ENCODE measurements at places on chromosomes 13 and 19.

DNA sequence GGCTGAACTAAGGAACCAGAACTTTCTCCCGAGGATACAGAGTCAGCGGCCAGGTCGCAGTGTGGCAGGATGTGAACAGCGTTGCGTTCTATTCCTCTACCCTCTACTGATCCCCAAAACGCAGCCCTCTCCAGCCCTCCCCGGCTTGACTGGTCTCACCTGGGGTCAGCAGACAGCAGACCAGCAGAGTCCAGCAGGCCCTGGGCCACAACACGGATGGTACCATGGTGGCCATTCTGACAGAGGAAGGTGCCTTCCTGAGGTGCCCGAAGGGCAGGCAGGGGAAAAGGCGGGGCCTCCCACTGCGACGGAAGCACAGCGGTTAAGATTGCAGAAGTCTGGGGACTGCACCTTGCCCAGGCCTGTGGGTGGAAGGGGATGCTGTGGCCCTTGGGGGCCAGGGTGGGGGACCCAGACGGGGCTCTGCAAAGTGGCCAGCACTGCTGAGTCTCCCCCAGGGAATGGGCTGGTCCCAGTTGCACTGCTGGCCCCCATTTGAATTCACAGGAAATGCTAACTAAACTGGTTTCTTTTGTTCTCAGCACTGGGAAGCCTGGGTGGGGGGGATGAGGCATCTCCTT, at the start of gene ICAM3:
ICAM3 (minus strand) TSS at position 245 of the 581 bp plus-strand sequence; CDS start at position 235, 10 bp downstream.
- DNase-seq: peak; percentile 64

DNA sequence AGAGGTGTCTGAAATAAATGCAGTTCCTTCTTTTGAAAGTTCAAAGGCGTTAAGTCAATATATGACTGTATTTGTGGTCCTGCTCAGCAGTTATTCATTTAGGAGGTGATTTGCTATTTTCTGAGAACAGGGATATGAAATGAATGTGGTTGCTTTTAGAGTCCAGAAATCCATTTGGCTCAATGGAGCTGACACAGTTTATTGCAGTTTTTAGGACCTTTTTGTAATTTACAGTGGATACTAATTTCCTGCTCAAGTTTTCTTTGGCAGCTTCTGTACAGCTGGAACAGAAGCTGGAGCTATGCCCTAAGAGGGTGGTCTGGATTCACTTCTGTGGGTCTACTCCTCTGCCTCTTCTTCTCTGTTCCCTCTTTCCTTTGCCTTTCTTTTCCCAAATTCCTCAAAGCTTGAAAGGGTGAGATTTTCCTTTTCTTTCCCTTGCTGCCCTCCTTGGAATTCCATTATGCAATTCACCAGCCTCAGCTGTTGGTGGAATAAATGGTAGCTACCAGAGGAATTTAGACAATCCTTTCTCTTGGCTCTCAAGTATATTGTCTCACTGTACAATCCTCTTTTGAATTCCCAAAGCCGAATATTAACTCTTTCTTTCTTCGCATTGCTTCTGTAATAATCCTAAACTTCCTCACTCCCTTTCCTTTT, 39.9 kb downstream of the ITGBL1 start:
- DNase-seq: no peak

DNA sequence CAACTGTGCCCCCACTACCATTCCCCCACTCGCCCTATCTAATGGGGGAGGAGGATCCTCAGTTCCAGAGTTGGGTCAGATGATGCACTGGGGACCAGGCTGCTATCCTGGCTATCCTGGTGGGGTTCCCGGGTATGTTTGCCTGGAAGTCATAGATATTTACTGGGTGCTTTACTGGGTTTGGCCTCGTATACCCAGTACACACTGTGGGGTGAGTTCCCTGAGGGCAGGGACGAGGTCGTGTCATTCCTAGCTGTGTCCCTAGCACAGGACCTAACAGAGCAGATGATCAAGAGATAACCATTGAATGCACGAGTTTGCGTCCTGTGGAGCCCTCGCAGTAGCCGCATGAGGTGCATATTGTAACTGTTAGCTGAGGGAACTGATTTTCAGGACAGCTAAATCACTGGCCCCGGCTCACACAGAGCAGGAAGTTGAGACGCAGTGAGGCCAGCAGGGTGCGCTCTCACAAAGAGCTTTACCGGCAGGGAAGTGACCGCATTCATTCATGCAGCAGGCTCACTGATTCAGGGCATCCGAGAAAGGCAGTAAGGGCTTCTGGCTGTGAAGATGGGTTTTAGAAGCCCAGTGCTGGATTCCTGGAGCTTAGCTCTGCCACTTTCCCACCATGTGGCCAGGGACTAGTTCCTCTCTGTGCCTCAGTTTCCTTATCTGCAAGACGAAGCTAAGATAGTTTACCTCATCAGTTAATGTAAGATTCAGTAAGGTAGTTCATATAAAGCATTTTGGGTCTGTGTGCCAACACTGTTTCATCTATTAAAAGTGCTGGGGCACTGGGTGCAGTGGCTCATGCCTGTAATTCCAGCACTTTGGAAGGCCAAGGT, 6.0 kb downstream of the RUVBL2 start:
- DNase-seq: no peak

DNA sequence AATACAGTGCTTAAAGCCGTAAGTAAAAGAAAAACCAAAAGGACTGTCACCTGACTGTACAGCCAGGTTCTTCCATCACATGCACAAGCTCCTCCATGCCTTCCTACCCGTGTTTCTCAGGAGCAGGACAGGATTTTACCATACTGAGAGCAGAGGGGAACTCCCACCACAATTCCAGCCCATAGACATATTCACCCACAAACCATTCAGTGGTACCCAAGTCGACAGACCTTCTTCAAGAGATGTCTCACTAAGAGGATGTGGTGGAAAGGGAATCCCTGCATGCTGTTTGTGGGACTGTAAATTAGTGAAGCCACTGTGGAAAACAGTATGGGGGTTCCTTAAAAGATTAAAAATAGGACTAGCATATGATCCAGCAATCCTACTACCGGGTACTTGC, 66.9 kb upstream of the DOCK9 start:
- no peak for DNase-seq

GRCh38 chr19:37654118-37654517, 1.1 kb downstream of the ZFP30 start:
- no peak for DNase-seq

- DNase-seq: peak; percentile 79
Observed at GRCh38 chr19:11673608-11674041, 65.1 kb downstream of the ZNF823 start.

GRCh38 chr19:10505583-10506229, 2.5 kb upstream of the KEAP1 start:
- DNase-seq: peak; percentile 84

DNA sequence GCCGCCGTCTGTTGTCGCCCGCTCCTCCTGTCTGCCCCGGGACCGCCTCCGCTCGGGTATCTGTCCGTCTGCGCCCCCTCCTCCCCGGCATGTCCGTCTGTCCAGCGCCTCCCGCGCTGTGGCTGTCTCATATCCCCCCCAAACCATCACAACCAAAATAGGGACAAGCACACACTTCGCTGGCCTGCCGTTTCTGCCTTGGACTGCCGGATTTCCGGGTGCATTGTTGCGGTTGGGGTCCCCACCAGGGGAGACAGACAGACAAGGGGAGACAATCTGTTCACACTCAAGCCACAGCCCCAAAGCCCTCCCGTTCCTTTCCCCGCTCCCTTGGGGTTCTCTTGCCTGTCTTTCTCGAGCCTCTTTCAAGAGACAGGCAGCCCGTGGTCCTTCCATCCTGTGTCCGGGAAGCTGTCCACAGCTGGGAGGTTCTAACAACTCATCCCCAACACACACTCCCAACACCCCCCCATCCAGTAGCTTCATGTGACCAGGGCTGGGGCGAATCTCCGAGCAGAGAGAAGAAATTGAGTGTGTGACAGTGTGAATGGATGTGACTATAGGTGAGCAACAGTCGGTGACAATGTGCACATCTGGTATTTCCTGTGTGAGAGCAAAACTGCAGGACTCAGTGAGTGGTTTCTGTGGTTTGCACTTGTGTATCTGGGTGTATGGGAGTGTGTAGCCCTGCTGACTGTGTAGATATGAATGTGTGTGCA, 16.5 kb upstream of the FOSB start:
- DNase-seq: peak; percentile 48

GRCh38 chr19:13189600-13189999, 39.4 kb downstream of the IER2 start:
- no peak for DNase-seq

- no peak for DNase-seq
Observed at GRCh38 chr13:79003989-79004898, 345.3 kb upstream of the OBI1 start.

- DNase-seq: no peak
Observed at GRCh38 chr19:12232961-12233360, 61.7 kb downstream of the ZNF44 start.

- no peak for DNase-seq
Observed at GRCh38 chr13:112165712-112166111, 98.8 kb downstream of the SOX1 start.

DNA sequence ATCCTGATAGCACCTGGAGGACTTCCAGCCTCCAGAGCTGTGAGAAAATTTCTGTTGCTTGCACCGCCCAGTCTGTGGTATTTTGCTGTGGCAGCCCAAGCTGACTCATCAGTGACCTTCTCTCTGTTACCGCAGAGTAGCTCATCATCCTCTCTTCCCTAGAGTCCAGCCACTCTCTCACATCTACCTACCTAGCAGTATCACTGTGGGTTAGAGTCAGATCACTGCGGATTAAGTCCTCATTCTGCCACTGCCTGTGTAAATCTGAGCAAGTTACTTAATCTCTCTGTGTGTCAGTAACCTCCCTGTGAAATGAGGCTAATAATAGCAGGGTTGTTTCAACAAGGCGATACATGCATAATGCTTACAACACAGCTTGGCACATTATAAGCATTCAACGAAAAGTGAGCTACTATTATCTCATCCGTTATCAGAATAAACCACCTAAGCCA, 40.3 kb upstream of the USPL1 start:
- DNase-seq: no peak

GRCh38 chr13:73464758-73465616, 406.2 kb downstream of the KLF5 start:
- DNase-seq: no peak

GRCh38 chr13:23750383-23751121, 138.6 kb downstream of the MIPEP start:
- no peak for DNase-seq

- no peak for DNase-seq
Observed at GRCh38 chr19:13176345-13176744, 26.1 kb downstream of the IER2 start.

- no peak for DNase-seq
Observed at GRCh38 chr13:28316836-28317235, 178.1 kb downstream of the FLT1 start.

- no peak for DNase-seq
Observed at GRCh38 chr19:3949294-3949693, 16.4 kb downstream of the NMRK2 start.

DNA sequence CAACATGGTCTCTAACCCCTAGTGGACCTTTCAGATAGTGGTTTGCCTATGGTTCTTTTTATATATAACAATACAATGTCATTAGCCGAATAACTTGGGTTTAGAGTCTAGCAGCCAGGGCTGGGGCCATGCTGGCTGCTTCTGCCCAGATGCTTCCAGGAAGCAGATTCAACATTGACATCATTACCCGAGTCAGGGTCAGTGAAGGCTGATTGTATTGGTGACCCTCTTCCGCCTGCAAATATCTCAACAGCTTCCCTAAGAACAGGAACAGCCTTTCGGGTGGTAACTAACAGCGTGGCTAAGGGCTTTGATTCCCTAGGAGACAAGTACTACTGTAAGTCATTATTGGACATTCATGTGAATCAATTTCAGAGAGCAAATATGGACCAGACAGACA, 476.4 kb downstream of the UQCRFS1 start:
- no peak for DNase-seq

DNA sequence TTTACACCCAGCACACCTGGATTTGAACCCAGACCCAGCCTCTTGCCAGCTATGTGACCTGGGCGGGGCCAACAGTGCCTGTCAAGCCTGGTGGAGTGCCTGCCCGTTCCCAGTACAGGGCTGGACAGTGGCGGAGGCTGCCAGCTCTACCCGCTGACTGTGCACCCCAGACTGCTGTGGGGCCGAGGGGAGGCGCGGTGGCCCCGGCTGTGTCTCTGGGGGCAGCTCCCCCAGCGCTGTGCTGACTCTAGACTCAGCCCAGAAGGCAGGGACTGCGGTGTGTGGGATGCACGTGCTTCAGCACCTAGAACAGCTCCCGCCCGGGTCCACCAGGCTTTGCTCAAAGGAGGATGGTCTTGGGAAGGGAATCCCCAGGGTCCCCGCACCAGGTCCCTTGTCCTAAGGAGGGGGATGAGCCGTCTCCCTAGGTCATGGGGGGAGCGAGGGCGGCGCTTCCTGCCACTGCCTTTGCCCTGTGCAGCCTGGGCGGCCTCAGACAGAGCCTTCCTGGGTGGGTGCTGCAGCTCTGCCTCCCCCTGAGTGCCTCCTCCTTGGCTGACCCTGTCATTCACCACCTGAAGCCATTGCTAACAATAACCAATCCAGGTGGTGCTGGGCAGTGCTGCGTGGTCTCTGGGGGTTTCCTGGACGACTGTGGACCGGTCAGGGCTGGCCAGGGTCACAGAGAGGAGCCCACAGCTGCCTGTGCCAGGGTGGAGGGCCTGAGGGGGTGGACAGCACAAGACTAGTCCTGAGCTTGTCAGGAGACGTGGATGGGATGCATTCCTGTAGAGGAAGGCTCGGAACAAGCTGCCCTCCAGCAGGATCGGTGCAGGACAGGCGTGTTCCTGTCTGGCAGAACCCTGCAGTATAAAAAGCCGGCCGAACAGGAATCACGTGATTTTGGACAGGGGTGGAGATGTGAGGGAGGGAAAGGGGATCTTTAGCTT, 18.6 kb downstream of the TMEM255B start:
- no peak for DNase-seq

GRCh38 chr13:109096101-109096500, 466.7 kb downstream of the MYO16 start:
- no peak for DNase-seq

GRCh38 chr13:102978168-102978567, 88.0 kb downstream of the SLC10A2 start:
- DNase-seq: no peak

- peak; percentile 79 for DNase-seq
Observed at GRCh38 chr19:9934132-9934950, 2.0 kb downstream of the OLFM2 start.

- no peak for DNase-seq
Observed at GRCh38 chr13:22536851-22537250, 643.9 kb upstream of the SGCG start.

DNA sequence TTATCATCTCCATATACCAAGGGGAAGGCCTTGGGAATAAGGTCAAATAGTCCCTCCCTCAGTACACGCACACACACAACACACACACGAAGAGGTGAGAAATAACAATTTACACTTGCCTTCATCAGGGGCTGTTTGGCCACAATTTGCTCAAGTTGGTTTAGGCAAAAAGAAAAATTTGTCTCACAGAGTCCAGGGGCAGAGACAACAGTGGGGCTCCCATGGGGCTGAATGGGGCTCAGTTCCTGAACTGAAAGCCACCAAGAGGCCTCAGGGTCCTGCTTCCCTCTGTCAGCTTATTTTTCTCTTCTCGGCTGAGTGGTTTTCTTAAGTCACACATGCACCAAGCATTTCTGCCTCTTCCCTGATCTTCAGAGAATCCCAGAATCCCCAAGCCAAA, 35.5 kb downstream of the PCDH8 start:
- DNase-seq: no peak

- no peak for DNase-seq
Observed at GRCh38 chr13:30744056-30744680, 8.8 kb downstream of the ALOX5AP start.

Data from Right ventricle myocardium superior (tissue), 1 donor.